ENCODE measurements at places on chromosomes 11 and 22.

- peak; percentile 81 for DNase-seq
These were observed 16.9 kb downstream of the CTNND1 start for GRCh38 chr11:57778318-57779037.

- no peak for DNase-seq
These were observed 153.4 kb downstream of the CCDC34 start for GRCh38 chr11:27209562-27210005.

GRCh38 chr11:19770277-19770676, 57.6 kb downstream of the NAV2 start:
- DNase-seq, result no peak

GRCh38 chr11:70572974-70573260, 174.6 kb downstream of the CTTN start:
- DNase-seq, result no peak

DNA sequence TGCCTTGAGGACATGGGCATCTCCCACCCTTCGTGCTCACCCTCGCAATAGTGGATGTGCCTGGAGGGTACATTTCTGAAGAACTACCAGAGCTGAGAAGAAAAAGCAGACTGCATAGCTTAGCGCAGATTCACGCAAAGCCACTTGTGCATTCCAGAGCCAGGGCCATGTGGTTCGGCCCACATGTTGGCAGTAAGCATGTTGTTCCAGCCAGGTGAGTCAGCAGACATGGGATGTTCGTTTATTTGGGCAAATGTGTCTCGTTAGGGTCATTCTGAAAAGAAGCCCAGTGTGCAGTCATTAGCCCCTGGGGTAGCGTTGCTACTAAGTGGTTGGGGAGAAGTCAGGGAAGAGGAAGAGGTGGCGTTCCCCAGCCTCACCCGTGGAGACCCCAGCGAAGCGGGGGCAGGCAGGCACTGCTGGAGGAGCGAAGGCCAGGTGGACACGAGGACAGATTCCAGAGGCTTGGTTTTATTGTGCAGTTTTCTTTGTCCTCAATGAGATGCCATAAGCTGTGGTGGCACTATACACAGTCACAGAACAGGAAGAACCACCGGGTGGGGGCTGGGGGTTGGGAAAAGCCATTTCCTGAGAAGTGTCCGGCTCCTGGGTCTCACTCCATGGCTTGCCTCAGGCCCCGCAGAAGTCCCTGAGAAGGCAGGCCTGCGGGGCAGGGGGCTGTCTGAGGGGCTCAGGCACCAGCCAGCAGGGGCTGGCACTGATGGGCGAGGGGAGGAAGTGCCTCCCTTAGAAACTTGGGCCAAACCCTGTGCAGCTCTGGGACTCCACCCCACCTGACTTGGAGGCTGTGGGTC, 5.0 kb downstream of the THY1 start:
- DNase-seq, result no peak

DNA sequence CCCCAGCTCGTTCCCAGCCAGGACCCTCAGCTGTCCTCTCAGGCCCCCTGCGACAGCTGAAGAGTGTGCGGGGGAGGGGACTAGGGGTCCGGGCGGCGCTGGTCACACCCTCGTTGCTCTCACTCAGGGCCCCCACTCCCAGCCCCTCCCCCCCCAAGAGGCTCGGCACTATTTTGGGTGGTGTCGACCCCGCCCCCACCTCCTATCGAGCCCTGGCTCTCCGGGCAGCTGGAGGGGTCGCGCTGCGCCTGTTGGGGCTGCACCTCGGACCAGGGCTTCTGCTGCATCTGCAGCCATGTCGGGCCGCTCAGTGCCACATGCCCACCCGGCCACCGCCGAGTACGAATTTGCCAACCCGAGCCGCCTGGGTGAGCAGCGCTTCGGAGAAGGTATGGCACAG, at the start of gene HSPB2:
HSPB2 (plus strand) TSS at position 200 of the 400 bp plus-strand sequence; CDS start at position 296, 96 bp downstream.
- peak; percentile 19 for DNase-seq

- DNase-seq, result no peak
These were observed 38.5 kb upstream of the GRAMD4 start for GRCh38 chr22:46581538-46582244.

DNA sequence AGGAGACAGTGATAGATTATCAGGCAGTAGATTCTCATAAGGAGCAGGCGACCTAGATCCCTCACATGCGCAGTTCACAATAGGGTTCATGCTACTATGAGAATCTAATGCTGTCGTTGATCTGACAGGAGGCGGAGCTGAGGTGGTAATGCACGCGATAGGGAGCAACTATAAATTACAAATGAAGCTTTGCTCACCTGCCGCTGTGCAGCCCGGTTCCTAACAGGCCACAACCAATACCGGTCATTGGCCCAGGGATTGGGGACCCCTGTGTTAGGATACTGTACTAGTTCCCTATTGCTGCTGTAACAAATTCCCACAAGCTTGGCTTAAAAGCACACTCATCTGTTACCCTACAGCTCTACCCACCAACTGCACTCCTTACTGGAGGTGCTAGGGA, 10.7 kb downstream of the B3GNT6 start:
- DNase-seq, result no peak

GRCh38 chr11:75242722-75243600, 2.4 kb downstream of the TPBGL start:
- no peak for DNase-seq

GRCh38 chr11:113332023-113332422, 17.6 kb downstream of the TTC12 start:
- DNase-seq, result no peak

DNA sequence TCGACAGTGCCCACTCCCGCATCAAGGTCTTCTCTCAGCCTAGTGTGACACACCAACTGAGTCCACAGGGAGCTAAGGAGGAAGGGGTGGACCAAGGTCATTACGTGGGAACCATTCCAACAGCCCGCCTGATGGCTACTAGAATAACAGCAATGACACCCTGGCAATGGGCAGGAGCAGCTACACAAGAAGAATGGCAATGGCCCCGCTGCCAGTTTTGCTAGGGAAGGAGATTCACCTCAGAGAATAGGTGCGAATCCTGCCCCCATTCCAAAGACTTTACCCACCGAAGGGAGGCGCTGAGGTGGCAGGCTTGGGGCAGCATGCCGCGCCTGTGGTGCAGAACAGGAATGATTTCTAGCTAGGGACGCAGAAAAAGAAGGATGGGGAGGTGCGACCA, 9.1 kb downstream of the WT1 start:
- DNase-seq, result no peak

DNA sequence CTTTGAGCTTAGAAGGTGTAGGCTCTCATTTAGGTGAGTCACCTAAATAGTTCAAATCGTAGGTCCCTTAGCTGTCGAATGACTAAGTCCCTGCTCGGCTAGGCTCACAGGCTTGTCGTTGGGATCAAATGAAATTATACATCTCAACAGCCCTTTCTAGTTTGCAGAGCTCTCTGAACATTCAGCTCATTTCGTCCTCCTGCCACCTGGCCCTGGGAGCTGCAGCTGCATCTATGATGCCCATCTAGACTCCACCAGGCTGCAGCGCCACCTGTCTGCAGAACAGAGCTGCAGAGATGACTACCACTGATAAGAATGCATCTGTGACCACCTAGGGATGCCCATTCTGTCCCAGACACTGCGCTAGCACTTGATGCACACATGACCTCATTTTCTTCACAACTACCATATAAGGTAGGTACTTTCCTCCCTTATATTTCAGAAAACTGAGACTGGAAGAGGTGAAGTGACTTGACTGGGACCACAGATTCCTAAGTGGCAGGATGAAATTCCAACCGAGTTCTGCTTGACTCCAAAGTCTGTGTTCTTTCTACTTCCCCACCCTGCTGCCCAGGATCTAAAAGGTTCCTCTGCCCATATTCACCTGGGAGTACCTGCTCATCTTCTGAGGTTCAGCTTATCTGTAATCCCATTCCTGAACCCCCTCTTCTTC, 141.1 kb upstream of the NARS2 start:
- peak; percentile 10 for DNase-seq

GRCh38 chr22:23609983-23610781, 21.9 kb downstream of the DRICH1 start:
- no peak for DNase-seq

- peak; percentile 87 for DNase-seq
These were observed 210.0 kb downstream of the KIRREL3 start for GRCh38 chr11:126790550-126791081.

- DNase-seq, result no peak
These were observed 863 bp downstream of the YIF1A start for GRCh38 chr11:66287889-66288670.

- DNase-seq, result no peak
These were observed 129.4 kb downstream of the ARHGAP20 start for GRCh38 chr11:110582728-110583432.

GRCh38 chr11:11010624-11011127, 152.8 kb upstream of the ZBED5 start:
- peak; percentile 52 for DNase-seq

- no peak for DNase-seq
These were observed 342.6 kb upstream of the B3GAT1 start for GRCh38 chr11:134754521-134755198.

DNA sequence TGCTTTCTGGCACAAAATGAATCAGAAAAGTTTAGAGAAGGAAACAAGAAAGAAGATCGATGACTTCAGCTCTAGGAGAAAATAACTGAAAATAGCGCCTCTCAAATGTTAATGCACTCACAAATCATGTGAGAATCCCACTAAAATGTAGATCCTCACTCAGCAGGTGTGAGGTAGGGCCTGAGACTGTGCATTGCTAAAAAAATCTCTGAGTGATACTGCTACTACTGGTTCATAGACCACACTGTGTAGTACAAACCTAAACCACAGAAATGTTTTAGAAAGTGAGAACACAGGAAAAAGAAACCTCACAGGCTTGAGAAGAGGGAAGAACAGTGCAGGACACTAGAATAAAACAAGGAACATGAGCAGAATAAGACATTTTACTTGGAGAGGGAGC, 2.0 kb downstream of the OR8D4 start:
- DNase-seq, result no peak

- DNase-seq, result no peak
These were observed 549.1 kb downstream of the INSC start for GRCh38 chr11:15663777-15664218.

- no peak for DNase-seq
These were observed 10.6 kb downstream of the JHY start for GRCh38 chr11:122893131-122893530.

DNA sequence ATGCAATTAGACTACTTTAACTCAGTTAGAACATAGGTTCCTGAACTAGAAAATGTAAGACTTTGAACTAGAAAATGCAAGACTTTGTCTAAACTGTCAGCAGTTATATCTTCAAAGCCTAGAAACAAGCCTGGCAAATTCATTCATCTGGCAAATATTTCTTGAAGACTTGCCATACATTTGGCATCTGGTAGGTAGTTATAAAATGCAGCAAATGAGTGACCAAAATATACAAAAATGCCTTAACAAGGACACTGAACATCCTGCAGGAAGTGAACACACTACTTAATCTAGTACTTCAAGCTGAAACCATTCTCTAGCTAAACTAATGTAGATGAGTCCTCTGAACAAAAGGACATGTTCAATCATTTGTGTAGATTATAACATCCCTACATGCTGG, 84.7 kb upstream of the SCUBE2 start:
- no peak for DNase-seq

DNA sequence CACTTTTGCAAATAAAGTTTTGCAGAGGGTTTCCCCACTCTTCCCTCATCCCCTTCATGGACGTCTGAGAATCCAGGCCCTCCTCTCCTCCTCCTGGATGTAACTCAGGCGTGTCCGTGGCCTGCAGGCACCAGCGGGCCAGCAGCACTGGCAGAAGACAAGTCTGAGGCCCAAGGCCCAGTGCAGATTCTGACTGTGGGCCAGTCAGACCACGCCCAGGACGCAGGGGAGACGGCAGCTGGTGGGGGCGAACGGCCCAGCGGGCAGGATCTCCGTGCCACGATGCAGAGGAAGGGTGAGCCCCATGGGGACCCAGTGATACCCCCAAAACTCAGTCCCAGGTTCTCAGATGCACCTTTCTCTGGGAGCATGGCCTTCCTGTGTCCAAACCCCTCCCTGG, 14.4 kb downstream of the TUB start:
- DNase-seq, result no peak
